ENCODE measurements at places on chromosomes 13 and 19.
A peak's percentile ranks its signal among the peaks of the same experiment; 100 is the strongest.

- no peak for DNase-seq
Measured at GRCh38 chr19:51274049-51274770, 23.3 kb downstream of the SIGLECL1 start.

DNA sequence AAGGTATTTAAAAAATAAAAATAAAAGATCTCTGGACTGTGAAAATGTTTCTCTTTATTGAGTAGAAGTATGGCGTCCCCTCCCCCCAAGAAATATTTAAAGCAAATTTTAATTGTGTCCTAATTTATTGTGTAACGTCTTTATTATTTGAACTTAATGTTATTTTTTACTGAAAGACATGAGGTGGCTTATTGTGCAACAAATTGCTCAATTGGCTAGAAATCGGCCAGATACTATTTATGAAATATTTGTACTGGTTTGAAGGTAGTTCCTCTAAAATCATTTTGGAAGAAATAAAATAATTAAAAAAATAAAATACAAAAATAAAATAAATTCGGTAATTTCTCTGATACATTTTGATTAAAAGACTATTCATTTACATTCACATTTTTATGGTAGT, 162.3 kb downstream of the DACH1 start:
- DNase-seq = no peak

- no peak for DNase-seq
Measured at GRCh38 chr19:1748115-1748872, 5.0 kb upstream of the ONECUT3 start.

DNA sequence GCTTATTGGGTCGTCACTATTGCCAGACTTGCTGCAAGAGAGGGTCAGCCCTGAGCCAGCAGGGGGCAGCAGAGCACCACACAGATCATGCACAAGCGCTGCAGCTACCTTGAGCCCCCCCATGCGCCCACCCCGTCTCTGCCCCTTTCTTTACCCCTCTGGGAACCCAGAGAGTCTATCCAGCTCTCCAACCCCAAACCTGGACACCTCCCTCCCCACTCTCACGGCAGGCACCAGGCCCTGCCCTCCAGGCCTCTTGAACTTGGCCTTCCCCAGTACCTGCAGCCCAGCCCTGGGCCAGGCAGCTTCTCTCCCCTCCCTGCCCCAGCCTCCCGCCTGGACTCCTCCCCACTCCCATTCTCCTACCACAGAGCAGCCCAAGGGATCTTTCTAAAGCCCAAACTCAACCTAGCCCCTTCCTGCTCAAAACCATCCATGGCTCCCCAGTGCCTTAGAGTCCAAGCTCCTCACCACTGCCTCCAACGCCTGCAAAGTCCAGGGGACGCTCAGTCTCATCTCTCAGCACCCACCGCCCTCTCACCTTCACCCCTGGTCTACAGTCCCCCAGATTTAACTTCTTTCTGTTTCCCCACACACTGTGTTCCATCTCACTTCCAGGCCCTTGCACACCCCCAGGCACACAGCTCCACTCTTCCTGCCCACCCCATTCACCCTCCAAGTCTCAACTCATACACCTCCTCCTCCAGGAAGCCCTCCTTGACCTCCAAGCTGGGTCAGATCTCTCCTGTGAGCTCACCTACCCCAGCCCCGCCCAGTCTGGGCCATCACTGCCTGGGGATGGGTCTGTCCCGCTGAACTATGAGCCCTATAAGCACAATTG, 9.4 kb upstream of the CEACAM16 start:
- DNase-seq = peak; percentile 62

- no peak for DNase-seq
Measured at GRCh38 chr19:16587833-16588823, 15.9 kb upstream of the SLC35E1 start.

Data from activated CD8-positive, alpha-beta memory T cell treated with anti-CD3 and anti-CD28 coated beads for 4 hours (primary cell).